ENCODE measurements at places on chromosomes 7 and 10.

DNA sequence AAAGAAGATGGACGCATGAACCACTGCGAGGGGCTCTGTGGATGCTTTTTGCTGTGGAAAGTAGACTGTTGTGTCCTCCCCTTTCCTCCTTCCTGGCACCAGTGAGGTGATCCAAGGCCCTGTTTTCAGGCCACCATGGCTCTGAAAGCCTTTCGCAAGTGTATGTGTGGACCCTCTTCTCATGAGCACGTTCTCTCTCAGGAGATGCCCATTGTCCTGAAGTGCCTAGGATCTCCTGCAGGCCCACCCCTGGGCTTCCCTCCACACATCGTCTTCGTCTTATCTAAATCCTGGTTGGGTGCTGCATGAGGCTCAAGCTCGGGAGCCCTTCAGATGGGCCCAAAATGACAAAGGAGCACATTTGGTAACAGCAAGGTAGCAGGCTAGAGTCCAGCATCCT, 188.2 kb downstream of the PTPN20 start:
- DNase-seq, result no peak

- no peak for DNase-seq
Observed at GRCh38 chr10:122485670-122486069, 24.3 kb downstream of the HTRA1 start.

DNA sequence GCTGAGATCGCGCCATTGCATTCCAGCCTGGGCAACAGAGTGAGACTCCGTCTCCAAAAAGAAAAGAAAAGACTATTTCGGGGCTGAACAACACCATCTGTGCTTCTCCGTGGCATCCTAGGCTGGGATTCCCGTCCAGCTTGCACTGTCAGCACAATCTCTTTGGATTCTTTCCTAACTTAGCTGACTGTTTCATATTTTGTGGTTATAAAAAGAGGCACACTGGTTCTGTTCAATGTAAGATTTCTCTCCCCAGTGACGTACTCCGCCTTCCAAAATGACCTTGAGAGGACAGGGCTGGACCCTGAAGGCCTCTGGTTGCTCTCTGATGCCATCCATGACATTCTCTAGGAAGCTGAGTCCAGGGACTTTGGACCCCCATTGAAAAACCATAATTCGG, 8.8 kb downstream of the ZNHIT1 start:
- no peak for DNase-seq

- no peak for DNase-seq
Observed at GRCh38 chr10:92846854-92847201, 1.5 kb upstream of the EXOC6 start.

DNA sequence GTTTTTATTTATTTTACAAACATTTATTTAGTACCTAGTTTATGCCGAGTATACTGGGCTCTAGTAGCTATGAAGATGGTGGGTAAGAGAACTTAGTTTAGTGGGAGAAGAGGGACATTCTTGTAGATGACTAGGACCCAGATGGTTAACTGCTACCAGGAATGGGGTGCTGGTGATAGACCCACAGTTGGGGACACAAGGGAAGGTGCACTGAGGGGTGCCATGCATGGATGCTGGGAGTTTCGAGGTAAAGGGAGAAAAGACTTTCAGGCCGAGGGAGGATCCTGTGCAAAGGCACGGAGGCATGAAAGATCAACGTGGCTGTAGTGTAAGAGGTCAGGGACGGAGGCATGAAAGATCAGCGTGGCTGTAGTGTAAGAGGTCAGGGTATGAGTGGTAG, 204.2 kb upstream of the HABP2 start:
- no peak for DNase-seq

GRCh38 chr7:120023494-120024167, 249.3 kb upstream of the KCND2 start:
- DNase-seq, result no peak

DNA sequence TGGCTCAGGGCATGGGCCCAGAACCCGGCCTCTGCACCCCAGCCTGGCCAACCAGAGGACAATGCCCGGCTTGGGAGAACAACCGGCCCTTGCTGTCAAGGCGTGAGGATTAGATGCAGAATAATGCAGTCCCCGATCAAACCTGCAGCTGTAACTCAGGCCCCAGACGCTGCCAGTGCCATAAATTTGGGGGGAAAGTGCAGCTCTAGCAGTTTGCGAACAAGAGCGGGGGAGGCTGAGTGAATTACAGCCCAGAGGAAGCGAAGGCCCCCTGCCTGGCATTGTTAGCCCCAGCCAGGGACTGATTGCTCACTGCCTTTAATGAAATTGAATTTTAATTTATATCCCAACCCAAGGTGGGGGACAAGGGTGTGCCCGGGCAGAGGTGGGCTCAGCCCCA, 38.0 kb upstream of the GNA12 start:
- DNase-seq, result no peak

- no peak for DNase-seq
Observed at GRCh38 chr10:126430512-126430911, 42.2 kb upstream of the ADAM12 start.

DNA sequence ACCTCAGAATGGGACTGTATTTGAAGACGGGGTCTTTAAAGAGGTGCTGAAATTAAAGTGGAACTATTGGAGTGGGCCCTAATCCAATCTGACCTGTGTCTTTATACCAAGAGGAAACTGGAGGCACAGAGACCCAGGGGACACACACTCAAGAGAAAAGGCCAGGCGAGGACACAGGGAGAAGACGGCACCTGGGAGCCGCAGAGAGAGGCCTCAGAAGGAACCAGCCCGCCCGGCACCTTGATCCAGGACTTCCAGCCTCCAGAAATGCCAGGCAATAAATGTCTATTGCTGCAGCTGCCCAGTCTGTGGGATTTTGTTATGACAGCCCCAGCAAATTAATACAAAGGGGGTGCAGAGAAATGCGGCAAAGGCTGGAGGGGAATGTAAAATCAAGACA, 10.5 kb downstream of the CARD11 start:
- no peak for DNase-seq

GRCh38 chr10:1061930-1062774, 6.0 kb downstream of the WDR37 start:
- no peak for DNase-seq

All from NCI-H446 (cell line).